Amygdala (tissue), 56 donors: ENCODE measurements at places on chromosomes 16 and 17.

- DNase-seq: no peak
Observed at GRCh38 chr16:71966932-71967331, 33.3 kb downstream of the PKD1L3 start.

- DNase-seq: no peak
Observed at GRCh38 chr16:15966836-15967546, 17.6 kb downstream of the ABCC1 start.

DNA sequence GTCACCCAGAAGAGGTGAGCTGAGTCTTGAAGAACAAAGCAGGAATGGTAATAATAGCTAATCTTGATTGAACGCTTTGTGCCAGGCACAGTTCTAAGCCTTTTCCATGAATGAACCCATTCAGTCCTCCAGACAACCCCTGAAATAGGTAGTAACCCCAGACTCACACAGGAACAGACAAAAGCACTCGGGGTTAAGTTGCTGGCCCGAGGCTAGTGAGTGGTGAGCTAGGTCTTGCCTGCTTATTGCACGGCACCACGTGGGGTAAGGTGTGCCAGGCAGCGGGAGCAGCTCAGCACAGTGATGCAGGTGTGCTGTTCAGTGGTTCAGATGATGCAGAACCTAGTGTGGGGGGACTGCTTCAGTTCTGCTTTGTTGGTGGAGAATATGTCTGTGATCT is 181.6 kb downstream of the RAB11FIP4 start:
- no peak for DNase-seq

DNA sequence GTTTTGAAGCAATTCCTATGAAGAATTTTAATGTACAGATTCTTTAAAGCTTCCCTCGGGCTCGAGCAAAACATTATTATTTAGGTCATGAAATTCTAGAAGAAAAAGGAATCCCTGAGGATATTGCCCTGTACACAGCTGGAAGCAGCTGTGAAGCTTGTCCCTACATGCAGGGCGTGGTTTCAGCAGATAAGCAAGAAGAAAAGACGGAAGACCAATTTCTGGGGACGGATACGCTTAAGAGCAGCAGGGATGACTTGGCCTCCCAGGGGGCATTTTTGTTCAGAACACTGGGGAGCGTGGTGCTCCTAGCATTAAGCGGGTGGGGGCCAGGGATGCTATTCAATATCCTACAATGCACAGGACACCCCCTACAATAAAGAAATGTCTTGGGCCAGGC is 34.3 kb downstream of the LITAF start:
- no peak for DNase-seq

DNA sequence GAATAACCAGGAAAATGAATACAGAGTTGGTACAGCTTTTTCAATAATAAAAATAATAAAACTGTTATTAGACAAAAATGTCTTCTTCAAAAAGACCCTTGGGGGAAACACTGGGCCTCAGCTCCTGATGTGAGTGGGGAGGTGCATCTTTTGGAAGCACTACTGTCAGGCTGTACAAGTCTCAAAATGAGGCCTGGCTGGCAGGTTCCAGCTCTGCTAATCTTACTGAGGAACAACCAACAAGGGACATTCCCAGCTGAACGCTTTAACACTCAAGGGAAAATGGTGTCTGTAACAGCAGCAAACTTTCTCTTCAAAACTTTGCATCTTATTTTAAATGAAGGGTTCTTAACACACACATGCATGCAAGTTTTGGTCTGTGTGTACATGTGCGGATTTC is 19.7 kb downstream of the TEX2 start:
- DNase-seq: no peak

GRCh38 chr17:64182325-64183012 is 52.5 kb upstream of the ERN1 start:
- no peak for DNase-seq

GRCh38 chr17:73553311-73553710 is 90.9 kb downstream of the SDK2 start:
- DNase-seq: no peak

DNA sequence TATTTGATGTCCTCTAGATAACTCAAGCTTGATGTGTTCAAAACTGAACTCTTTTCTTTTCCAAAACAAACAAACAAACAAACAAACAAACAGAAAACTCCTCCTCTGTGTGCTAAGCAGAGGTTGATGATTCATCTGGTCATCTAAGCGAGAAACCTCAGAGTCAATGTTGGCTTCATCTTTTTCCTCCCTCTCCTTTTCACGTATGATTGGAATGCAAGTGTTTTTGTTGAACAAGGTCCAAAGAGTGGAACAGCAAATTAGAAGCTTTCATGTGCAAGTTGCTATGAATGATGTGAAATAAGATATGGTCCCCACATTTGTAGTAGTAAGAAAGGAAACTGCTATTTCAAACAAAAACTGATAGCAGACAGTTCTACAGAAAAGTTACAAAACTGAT is 52.5 kb downstream of the TBX4 start:
- no peak for DNase-seq

DNA sequence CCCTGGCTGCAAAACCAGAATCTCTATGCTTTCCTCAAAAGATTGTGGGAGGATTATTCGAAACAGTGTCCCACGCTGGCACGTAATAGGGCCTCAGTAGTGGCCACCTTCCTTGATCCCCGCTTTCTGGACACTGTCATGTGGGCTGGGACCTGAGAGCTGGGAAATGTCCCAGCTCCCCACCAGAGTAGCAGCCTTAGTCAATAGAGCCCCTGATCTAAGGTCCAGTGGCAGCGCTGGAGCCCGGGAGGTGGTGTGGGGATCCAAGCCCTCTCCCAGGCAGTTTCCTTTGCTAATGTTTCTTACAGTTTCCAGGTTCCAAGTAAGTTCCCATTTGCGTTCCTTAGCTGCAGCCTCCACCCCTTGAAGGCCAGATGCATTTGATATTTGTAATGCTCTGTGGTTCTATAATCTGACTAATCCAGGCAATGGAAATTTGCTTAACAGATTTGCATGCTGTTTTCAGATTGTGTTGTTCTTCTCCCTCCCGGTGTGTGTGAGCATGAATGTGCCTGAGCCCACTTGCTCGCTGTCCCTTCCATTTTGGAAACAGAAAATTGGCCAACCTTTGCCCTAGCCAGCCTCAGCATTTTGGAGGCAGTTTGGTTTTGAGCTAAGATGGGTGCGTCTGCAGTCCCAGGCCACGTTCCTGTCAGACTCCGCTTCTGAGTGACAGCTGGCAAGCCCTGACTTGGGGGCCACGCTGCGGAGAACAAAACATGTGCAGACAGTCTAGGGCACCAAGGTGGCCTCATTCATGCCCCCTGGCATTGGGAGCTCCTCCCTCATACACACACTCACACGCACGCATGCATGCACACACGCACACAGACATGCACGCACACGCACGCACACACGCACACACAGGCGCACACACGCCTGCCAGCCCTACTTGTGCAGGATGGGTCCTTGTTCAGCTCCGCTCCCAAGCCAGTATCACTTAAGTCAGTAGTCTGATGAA is 69.4 kb downstream of the CCDC182 start:
- DNase-seq: no peak

DNA sequence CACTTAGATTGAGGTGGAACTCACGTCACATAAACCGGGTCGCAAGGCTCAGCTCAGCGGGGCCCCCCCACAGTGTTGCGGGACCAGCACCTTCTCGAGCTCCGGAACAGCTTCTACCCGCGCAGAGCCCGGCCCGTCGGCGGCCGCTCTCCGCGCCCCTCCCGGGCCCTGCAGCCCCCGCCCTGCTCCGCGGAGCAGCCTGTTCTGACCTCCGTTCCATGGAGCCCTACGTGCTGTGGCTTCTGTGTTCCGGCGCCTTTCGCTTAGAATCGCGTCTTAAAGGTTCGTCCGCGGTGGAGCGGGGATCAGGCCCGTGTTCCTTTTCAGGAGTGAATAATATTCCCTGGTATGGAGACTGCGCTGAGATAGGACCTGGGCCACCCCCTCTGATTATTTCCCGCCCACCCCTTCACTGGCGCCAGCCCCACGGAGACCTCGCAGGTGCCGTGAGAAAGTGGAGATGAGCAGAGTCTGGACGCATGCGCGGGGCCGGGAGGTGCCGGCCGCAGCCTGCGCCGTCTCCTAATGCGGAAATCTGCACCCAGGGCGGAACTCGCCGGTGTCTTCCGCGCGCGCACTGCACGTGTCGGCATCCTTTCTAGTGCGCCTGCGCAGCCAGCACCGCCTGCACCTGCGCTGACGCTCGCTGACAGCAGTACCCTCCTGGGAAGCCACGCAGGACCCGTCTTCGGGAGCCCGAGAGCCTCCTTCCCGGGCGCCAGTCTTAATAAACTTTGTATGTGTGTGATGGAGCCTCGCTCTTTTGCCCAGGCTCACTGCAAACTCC is 30.9 kb downstream of the ZNF778 start:
- no peak for DNase-seq

DNA sequence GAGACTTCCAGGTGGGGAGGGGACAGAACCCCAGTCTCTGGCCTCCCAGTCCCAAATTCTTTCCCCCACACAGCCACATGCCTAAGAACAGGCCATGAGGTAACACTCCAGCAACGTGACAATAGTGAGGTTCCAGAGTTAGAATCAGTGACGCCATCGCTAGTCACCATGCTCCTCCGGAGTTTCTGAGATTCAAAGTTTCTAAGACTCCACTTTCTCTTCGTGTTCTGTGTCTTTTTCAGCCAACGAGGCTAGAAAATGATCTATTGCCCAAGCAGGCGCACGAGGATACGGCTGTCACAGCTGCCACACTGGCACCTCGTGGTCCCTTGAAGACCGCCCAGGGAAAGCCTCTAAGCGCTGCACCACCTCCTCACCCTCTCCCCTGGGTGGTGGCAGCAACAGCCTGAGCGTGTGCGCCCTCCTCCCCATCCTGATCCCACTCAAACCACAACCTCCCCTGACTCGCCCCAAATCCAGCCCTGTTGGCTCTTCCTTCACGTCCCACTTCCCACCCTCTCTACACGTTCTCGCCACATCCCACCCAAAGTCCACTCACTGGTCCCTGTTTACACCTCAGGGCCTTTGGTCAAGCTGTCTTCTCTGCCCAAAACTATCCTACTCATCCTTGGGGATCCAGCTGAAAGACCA is 1.0 kb downstream of the MCRIP1 start:
- DNase-seq: no peak

- no peak for DNase-seq
Observed at GRCh38 chr16:19003935-19004334, 20.2 kb downstream of the TMC7 start.

- no peak for DNase-seq
Observed at GRCh38 chr17:44655983-44656710, at the start of gene MEIOC. MEIOC (plus strand) TSS chr17:44656468; CDS start chr17:44656614, 146 bp downstream.

DNA sequence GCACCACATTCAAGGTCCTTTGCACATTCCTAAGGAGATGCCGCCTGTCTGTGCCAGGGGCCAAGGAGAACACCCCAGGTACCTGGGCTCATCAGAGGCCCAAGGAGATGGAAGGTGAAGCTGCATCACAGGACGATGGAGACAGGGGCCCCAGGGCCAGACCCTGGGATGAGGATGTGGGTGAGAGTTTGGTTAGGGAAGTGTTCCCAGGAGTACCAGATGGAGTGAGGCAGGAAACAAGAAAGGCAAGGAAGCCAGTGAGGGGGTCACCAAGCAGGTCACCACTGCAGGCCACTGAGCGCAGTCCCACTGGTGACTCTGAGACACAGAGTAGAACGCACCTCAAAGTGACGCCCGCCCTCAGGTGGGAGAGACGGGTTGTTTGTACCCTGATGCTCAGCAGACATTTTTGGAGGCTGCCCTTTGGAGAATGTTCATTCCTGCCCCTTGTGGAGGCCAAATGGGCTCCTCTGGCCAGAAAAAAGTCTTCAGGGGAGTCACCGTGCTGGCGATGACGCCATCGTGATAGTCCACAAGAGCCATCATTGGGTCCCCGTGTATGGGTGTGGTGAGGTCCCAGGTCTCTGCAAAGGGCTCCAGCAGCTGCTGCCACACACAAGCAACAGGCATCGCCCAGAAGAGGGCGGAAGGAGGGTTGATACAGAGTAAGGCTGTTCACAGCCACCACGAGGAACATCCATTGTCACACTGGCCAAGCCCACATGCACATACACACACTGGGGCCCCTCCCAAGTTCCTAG is 57.5 kb downstream of the BEAN1 start:
- no peak for DNase-seq

DNA sequence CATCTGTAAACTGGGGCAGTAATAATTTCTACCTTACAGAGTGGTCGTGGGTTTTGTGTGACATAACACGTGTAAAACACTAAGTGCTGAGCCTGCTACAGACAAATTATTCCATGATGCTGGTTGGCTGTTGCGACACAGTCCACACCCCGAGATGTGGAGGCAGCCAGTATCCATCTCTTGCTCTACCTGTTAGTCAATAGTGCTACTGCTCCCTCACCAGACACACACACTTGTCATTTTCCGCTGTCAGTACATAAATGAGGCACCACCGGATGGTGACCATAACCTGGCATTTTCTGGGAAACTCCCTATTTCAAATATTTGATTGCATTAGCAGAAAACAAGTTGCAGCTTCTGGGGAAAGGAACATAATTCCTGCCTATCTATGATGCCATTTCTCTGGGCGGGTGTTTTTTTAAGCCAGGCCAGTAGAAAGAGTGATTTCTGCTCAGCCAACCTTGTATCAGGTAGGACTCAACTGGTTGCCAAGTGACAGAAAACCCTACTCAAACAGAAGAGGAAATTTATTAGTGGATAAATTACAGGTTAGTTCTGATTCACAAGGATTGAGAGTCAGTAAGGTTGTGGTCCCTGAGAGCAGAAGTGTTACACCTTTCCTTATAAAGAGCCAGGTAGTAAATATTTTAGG is 24.1 kb downstream of the DNAJA2 start:
- no peak for DNase-seq

GRCh38 chr16:3434373-3434772 is 8.9 kb downstream of the ZNF597 start:
- no peak for DNase-seq

- DNase-seq: no peak
Observed at GRCh38 chr17:15493693-15494035, 26.2 kb upstream of the CDRT4 start.

GRCh38 chr16:80720804-80721371 is 83.5 kb downstream of the CDYL2 start:
- no peak for DNase-seq

DNA sequence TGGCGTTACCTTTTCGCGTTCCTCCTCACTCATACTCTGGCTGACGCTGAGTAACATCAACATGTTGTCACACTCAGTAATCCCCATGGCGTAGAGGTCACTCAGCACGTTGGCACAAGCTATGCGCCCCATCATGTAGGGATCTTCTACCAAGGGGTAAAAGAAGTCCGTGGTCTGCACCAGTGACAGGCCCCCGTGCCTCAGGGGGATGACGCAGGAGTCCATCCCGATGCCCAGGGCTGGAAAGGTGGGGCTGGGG is 596 bp downstream of the SEPHS2 start:
- DNase-seq: no peak

DNA sequence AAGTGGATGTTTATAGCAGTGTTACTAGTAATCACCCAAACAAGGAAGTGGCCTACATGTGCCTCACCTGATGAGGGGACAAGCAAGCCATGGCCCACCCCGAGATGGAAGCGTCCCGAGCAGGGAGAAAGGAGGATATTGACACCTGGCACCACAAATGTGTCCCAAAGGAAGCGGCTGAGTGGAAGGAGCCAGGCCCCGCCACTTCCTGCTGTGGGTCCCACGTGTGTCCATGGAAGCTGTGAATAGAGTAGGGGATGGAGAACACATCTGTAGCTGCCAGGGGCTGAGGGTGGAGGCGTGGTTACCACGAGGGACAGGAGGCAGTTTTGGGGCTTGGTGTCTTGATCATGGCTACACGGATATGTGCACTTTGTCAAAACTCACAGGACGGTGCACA is 49.2 kb downstream of the KCNJ12 start:
- DNase-seq: no peak
